Activated T-helper 1 cell treated with anti-CD3 and anti-CD28 coated beads, Interleukin-2, amount 50 U/mL, for 16 hours (primary cell): ENCODE measurements at places on chromosomes 5 and 9.
A peak's percentile ranks its signal among the peaks of the same experiment; 100 is the strongest.

DNA sequence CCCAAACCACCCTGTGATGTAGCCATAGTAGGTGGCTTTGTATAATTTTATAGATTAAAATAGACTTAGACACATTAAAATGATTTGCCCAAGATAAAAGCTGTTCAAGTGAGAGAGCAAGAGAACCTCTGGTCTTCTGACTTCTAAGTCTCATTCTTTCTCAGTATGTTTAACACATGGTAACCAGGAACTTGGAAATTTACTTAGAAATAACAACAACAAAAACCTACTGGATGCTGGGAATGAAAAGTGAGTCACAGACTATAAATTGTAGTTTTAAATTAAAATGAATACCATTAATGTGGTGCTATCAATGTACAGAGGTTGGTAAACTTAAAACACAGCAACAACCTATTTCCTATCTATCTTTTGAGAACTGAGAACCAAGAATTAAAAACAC is 30.4 kb downstream of the HMGCR start:
- no peak for DNase-seq

- DNase-seq, result no peak
Observed at GRCh38 chr9:31323726-31324444, 1060.6 kb upstream of the ACO1 start.

- DNase-seq, result no peak
Observed at GRCh38 chr9:122200960-122201595, 27.7 kb downstream of the LHX6 start.

GRCh38 chr9:127921557-127922120 is 4.8 kb upstream of the ST6GALNAC4 start:
- peak; percentile 74 for DNase-seq

- DNase-seq, result no peak
Observed at GRCh38 chr5:135705141-135705631, 126.4 kb upstream of the CXCL14 start.

GRCh38 chr5:522899-523440 is 1.3 kb downstream of the SLC9A3 start:
- no peak for DNase-seq

GRCh38 chr9:109026306-109026705 is 13.0 kb upstream of the CTNNAL1 start:
- DNase-seq, result no peak

DNA sequence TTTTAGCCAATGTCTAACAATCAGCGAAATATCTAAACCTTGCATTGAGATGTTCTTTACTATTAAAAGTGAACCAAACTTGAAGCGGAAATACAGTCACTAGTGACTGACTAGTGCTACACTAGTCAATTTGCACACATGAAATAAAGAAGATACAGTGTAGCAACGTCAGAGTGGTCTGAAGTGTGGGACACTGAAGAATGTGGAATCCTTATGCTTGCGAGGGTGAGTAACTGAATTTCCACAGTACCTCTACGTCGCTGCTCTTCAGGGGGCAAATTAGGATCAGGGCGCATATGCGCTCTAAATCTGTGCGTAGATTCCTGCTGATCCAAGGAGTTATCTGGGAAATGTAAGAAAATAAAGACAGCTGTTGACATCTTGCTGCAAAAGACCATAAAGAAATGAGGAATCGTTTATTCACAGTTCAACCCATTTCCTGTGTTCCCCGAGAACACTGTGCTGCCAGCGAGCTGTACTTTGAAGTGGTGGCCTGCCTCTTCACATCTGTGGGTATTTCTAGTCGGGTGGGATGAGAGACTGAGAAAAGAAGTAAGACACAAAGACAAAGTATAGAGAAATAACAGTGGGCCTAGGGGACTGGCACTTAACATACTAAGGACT is 39.8 kb upstream of the FLT4 start:
- DNase-seq, result no peak

- DNase-seq, result no peak
Observed at GRCh38 chr5:8827696-8828095, 718.2 kb downstream of the SEMA5A start.

DNA sequence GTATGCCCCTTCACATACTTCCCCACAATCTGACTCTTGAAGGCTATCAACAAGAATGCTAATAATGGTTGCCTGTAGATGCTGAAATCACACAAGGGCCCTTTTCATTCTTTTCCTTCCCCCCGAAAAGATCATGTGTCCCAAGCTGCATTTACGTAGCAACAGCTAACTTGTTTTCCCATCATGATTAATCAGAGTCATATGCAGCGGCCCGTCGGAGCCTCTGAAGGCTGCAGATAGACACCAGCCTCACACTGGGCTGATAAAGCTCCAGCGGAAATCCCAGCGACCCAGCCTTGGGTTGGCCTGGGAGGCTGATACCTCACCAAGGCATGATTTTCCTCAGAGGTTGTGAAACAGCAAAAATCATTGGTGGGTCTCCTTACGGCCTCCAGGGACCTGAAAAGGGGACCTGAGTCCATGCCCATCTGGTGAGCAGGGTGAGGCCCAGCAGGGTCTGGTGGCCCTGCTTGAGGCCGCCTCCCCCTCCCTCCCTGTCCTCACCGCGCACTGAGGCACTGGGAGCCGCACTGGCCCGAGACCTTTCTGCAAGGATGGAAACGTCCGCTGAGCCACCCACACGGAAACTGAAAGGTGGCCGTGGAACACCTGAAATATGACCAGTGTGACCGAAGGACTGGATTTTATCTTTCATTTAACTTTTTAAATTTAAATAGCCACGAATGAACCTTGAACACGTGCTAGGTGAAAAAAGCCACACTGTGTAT is 114.2 kb upstream of the PHYKPL start:
- no peak for DNase-seq

DNA sequence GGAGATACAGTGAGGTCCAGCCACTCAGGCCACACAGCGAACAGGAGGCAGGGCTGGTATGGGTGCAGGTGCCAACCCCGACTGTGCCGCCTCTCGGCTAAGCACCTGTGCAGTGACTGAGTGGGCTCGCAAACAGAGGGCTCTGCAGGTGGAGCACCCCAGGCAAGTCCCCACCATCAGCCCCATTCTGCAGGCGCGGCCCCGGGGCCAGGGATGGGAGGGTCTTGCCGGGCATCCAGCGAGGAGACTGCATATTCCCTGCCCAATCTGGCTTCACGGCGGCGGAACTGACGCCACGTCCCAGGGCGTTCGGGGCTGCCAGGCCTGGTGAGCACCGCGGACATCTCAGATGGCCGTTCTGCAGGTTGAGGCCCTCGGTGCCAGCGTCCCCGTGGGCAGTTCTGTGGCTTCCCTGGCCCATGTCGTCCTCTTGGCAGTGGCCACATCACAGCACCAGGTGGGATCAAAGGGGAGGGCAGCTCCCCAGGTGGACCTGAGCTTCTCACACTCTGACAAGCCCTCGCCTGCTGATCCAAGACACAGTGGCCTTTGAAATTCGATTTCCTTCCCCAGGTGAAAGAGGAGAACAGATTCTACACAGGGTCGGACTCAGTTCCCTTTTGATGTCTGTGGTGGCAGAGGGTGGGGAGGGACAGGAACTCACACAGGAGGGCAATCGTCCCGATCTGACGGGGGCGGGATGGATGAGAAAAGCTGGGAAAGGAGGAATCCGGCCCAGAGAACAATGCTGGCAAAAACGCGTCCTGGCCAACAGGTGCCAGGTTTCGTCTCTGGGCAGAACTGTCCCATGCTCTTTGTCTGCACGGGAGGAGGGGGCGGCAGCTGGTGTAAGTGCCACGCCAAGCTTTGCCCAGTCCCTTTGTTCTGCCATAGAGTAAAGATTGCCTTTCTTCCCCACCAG is 18.8 kb downstream of the DBH start:
- no peak for DNase-seq

DNA sequence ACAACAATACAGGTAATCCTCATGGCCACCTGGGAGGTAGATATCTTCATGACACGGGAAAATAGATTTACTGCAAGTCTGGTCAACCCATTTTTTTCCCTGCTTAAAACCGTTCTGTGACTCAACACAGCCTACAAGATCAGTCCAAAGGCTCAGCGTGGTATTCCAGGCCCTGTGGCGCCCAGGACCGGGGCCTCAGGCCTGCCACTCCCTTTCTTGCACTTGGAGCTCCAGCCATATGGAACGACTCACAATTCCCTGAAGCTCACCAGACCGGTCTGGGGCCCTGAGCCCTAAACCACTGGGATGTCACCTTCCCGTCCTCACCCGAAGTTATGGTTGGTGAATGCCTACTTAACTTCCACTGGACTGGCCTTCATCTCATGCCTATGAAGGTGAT is 6.5 kb upstream of the MLANA start:
- DNase-seq, result no peak

DNA sequence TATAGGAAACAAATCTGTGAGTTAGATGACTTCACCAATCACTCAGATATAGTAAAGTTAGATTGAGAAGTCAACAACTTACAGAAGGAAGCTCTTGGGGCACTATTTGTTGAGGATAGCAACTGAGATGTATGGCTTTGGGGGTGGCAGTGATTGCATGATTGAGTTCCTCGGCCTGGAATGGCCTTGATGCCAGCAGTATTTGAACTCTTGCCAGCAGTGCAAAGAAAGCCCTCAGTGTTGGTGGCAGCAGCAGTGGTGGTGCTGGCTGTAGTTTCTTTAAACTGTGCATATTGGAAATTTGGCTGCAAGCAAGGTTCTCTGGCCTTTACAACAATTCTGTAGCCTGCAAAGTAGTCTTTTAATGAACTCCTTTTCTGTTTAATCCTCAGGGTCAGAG is 41.4 kb upstream of the PJA2 start:
- no peak for DNase-seq

- no peak for DNase-seq
Observed at GRCh38 chr5:36181774-36182173, 29.9 kb downstream of the SKP2 start.

- DNase-seq, result no peak
Observed at GRCh38 chr5:54959673-54960418, 25.5 kb downstream of the ESM1 start.

DNA sequence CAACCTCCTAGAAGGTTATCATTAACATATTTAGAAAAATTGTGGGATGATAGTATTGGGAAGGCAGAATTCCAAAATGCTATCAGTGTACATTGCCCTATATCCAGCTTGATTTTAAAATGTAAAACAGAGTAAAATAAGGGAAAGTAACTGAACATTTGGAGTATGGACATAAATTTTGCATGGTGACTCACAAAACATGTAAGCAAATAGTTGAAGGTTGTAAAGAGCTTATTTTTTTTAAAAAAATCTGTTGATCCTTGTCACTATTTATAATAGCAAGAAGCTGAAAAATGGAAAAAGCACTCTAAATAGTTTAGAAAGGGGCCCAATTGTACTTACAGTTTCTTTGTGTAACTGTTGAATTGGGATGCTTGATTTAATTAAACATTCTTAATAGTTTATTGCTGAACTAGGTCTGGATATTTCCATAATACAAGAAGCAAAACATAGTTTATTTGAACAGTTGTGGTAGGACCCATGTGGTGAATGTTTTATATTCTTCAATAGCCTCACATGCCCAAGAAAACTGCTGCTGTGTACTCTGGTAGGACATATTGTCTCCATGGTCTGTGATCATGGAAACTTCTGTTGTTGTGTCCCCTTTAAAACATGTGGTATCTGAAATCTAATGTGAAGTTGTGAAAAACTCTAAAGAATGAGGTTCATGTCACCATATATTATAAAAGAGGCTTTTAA is 82.4 kb downstream of the NNT start:
- DNase-seq, result no peak

GRCh38 chr5:97840643-97841042 is 657.6 kb upstream of the RIOK2 start:
- no peak for DNase-seq

DNA sequence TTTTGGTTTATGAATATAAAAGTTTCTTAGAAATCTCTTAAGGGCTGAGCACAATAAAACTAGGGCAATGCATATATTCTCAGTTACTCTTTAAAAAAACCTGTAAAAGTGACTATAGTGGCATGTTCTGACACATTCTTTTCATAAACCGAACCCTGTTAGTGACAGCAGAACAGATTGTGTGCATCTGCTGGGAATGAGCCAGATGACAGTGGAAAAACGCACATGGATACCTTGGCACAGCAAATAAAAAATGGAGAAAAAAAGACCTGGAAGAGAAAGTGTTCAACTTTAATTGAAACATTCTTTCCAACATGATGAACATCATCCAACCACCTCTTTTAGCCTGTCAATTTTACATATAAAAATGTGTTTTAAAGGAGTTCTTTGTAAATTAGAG is 12.7 kb downstream of the MEF2C start:
- no peak for DNase-seq

- DNase-seq, result no peak
Observed at GRCh38 chr5:11126844-11127243, 365.8 kb upstream of the DAP start.

DNA sequence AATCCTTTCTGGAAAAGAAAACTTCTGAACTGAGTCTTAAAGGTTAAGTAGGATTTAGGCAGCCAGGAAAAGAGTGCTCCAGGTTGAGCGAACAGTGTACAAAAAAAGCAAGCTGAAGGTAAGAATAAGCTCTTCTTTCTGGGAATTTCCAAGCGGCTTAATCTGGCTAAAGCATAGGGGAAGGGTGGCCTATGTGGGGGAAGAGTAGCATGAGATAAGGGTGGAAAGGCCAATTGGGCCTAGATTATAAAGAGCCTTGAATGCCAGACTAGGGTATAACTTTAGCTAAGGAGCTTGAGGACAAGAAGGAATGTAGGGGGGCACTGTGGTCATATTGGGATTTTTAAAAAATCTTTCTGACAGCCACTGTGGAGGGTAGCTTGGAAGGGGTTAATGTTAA is 37.3 kb upstream of the NR5A1 start:
- DNase-seq, result no peak

DNA sequence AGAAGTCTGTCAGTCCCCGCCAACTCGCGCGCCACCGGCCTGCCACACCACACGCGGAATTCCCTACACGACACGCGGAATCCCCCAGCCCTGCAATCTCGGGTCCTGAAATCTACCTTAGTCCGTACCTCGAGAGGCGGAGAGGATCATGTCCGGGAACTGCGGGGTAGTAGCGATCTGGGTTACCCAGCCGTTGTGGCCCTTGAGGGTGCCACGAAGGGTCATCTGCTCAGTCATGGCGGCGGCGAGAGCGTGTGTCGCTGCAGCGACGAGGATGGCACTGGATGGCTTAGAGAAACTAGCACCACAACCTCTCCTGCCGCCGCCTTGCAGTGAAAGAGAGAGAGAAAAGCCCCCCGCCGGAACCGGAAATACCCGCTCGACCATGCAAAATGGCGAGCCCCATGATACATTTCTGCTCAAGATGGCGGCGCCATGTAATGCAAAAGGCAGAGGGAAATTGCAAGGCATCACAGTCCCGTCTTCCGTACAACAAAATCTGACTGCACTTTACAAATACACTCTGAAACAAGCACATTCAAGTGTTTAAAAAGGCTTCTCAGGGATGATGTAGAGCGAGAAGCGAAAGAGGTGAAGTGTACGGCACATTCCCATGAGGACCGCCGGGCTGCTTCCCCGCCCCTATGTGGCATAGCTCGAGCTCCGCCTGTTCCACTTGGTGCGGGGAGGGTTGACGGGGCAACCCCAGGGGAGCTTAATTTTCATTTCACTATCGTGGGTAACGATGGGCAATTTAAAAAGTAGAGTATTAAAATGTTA is at the start of gene RACK1:
TSS of gene RACK1 (minus strand) at position 343 of the 780 bp plus-strand sequence. CDS start at position 237, 106 bp downstream.
- peak; percentile 81 for DNase-seq
